ENCODE measurements at places on chromosomes 16 and 17. TPM values are rescaled to one million over a fixed set of nuclear protein-coding genes. Genes with fewer than 3 reads are reported as not detected.

The CLDN7 gene
- polyA plus RNA-seq, result 0.83 TPM

The FBXL19 gene
- polyA plus RNA-seq, result 2.8 TPM

The IL21R gene
- polyA plus RNA-seq, result 0.01 TPM

The COIL gene
- 8.4 TPM for polyA plus RNA-seq

The NAA38 gene
- 104 TPM for polyA plus RNA-seq

The SPATA32 gene
- polyA plus RNA-seq, result not detected

The KDM6B gene
- polyA plus RNA-seq, result 2.8 TPM

The MAP3K3 gene
- 12.6 TPM for polyA plus RNA-seq

The CES3 gene
- 8.5 TPM for polyA plus RNA-seq
